Activated T-cell treated with anti-CD3 and anti-CD28 coated beads for 24 hours (primary cell): ENCODE measurements at places on chromosomes 1 and 21.

DNA sequence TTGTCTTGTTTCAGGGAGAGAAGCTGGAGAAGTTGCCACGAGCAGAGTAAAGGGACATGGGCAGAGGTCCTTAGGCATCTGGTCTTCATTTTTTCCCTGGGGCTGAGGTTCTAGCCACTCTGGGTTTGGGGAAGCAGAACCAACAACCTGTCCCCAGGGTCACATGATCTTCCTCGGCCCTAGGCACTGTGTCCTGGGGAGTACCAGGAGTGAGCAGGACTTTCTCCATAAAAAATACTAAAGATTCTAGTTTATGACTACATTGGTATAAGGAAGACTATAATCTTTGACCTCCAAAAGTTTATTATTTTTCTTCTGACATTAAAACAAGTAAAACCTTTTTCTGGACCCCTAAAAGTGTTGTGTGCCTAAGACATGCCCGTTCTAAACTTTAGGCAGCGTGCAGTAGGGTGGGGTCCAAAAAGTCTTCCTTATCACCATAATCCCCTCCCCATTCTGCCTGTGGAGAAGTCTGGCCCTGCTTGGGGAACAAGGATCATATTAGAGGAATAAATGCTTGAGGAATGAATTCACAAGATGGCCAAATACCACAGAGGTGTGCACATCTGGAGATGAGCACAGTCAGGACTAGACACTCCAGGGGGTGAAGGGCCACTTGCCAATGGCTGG, 19.3 kb upstream of the IGSF3 start:
- no peak for DNase-seq

GRCh38 chr1:29525941-29526340, 289.6 kb downstream of the PTPRU start:
- DNase-seq, result no peak

DNA sequence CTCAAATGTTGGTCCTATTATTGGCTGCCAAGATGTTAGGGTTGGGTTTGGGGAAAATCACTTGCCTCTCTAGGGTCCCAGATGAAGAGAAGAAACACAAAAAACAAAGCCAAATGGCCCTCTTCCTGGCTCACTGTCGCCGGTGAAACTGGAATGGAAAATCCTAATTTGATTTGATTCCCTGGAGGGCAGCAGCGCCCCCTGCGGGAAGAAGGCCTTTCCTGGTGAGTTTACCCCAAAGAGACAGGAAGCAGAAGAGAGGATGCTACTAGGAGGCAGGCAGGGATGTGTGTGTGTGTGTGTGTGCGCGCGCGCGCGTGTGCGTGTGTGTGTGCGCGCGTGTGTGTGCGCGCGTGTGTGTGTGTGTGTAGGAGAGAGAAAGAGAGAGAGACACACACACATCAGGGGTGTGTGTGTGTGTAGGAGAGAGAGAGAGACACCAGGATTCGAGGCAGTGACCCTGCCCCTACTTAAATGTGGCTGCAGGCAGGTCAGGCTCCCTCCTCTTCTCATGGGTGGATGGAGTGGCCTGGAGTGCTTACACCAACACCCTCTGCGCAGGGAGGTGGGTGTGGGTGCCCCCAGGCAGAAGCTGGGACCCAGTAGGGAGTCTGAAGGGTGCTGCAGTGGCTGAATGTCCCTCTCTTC, 3.1 kb upstream of the SELENON start:
- DNase-seq, result peak; percentile 74

DNA sequence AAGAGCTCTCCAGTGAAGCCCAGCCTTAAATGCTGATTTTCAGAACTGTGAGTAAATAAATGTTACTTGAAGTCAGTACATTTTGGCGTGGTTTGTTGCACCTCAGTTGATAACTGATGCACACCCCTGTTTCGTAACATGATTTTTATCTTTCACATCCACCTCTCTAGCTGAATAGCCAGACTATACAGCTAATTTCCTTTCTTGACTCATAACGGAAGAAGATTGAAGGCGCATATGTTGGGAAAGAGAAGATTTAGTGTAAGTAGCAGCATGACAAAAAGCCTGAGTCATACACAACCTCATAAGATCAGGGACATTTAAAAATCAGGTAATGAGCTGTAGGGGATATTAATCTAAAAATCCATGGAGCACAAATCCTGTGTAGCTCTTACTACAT, 716.2 kb upstream of the ZP4 start:
- DNase-seq, result no peak

DNA sequence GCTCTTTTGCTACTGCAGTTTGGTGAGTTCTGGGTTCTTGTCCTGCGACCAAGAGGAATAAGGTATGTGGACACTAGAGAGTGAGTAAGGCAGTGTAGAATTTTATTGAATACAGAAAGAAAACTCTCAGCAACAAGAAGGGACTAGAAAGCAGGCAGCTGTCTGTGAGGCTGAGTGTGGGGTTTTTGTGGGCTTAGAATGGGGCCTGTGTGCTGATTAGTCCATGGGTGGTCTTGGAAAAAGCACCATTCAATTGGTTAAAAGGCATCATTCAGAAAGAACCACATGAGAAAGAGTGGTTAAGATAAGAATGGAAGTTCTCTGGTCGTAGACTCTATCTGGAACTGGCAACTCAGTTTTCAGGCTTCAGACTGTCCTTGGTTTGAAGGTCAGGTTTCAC, 298.8 kb downstream of the TGFB2 start:
- DNase-seq, result no peak

GRCh38 chr1:115546846-115547245, 94.9 kb upstream of the VANGL1 start:
- DNase-seq, result no peak

DNA sequence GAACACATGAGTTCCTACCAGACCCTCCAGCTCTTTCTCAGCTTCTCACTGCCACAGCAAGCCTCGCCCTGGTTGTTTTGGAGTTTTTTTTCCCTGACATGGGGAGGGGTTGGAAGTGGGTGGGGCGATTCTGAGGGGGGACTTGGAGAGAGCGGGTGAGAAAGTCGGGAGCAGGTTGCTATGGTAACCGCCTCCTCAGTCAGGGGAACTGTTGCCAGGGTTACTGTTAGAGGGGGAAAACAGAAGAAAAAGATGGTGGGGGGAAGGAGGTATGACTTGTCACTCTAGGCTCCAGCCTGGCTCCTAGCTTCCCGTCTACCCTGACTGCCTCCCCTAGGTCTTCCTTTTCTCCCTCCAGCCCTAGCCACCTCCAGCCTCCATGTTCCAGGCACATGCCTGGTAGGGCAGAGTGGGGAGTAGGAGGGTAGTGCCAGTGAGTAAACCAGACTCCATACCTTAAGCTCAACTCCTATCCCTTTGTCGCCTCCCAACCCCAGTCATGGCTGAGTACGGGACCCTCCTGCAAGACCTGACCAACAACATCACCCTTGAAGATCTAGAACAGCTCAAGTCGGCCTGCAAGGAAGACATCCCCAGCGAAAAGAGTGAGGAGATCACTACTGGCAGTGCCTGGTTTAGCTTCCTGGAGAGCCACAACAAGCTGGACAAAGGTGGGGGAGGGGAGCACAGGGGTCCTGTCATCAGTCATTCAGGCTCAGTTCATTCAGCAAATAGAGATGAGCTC, 6.0 kb downstream of the PEA15 start:
- no peak for DNase-seq

- DNase-seq, result no peak
Observed at GRCh38 chr1:19678493-19678892, 13.8 kb downstream of the HTR6 start.

GRCh38 chr1:12275370-12275769, 45.5 kb downstream of the VPS13D start:
- DNase-seq, result peak; percentile 33

DNA sequence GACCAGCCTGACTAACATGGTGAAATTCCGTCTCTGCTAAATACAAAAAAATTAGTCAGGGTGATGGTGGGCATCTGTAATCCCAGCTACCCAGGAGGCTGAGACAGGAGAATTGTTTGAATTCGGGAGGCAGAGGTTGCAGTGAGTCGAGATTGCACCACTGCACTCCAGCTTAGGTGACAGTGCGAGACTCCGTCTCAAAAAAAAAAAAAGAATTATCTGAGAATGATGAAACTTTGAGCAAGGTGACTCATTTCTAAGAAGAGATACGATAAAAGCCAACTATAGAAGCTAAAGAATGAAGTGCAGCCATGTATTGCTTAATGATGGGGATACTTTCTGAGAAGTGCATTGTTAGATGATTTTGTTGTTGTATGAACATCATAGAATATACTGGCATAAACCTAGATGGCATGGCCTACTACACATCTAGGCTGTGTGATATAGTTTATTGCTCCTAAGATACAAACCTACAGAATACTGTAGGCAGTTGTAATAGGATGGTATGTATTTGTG, 64.7 kb downstream of the SNRPE start:
- no peak for DNase-seq

DNA sequence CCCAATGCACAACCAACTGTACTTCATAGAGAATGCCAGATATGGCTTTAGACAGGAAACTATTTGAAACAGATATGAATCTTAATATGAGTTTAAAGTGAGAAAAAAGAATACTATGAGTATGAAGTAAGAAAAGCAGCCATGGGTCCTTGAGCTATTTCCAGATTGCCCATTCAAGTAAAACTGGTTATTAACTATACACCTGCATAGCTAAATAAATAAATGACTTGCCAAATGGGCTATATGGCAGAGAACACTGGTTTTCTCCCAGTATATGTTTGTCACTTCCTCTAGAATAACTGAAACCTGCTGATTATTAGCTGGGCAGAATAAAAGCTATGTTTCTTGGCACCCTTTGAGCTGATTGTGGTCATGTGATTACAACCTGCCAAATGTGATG, 17.0 kb upstream of the CD1C start:
- no peak for DNase-seq

- DNase-seq, result peak; percentile 10
Observed at GRCh38 chr1:232628335-232629249, 1.3 kb downstream of the SIPA1L2 start.

DNA sequence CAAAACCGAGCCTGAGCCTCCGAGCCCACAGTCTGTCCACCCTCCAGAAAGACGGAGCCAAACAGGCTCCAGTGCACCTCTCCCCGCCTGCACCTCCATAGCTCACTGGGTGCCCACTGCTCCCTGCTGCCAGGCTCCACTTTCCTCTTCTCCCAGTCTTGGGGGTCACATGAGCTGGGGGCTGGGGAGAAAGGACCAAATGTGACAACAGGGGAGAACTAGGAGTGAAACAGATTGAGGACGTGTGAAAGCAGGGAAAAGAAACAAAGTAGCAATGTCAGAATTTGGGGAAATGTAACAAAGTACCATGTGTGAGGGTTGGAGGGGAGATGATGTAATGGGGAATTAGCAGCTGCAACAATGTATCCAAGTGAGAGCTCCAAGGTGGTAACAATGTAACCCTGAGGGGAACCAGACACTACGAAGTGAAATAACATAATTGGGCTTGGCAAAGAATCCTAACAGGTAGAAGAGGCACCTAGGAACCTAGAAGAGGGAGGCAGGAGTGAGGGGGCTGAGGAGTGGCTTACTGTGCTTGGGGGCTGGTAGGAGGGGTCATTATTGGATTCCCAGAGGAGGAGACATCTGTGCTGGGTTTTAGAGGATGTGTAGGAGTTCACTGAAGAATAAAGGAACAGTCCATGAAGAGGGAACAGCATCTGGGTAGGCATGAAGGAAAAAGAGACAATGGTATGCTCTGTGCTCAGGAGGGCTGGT, 12.5 kb downstream of the SDC3 start:
- DNase-seq, result no peak

GRCh38 chr1:156251527-156251926, 3.7 kb upstream of the PAQR6 start:
- no peak for DNase-seq

DNA sequence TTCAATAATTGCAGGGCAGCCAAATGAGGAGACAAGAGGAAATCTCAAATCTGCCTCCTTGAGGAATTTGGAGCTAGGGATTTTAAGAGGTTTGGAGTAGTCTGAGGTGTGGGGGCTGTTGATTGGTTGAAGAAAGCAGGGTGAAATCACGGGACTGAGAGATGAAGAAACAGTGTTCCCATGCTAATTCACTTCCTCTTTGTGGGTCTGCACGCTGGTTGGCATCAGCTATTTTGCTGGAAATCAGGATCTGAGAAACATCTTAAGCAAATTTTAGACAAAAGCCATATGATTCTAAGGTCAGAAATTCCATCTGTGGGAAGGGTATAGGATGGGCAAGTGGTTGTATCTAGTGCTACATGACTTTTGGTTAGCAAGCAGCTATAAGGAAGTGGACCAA, 107.1 kb upstream of the PAXBP1 start:
- no peak for DNase-seq

GRCh38 chr1:243903895-243904294, 53.9 kb upstream of the AKT3 start:
- DNase-seq, result no peak

DNA sequence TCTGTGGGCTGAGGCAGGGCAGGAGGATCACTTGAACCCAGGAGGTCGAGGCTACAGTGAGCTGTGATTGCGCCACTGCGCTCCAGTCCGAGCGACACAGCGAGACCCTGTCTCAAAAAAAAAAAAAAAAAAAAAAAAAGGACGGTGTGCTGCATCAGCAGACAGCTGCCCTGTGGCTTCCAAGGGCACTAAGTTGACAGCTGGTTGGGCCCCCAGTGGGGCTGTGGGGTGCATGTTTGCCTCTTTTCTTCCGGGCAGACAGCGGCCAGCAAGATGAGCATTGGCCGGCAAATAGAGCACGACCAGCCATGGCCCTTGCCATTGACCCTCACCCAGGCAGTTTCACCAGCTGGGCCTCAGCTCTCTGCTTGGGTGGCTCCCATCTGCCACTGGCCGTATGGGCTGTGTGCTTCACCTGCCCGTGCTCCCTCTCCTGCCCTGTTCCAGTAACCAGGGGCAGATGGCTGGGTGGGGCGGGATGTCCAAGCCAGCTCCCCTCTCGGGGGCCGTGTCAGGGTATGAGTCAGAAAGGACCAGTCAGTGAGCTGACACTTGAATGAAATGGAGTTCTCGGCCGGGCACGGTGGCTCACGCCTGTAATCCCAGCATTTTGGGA, 12.3 kb upstream of the SLC25A34 start:
- DNase-seq, result no peak

DNA sequence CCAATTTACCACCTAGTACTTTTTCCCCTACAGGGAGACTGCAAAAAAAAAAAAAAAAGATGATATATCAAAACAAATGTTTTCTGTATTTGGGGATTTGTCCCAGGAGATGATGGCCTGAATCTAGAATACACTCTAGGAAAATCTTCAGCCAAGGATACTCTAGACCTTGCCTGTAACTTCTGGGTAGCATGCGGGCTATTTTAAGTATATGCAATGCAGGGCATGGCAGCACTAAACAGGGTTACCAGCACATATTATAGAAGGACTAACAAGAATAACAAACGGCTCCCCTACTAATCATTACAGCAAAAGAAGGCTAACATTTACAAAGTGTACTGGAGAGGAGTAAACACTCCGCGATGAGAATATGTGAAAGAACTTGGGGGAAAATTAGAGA, 109.6 kb downstream of the GPATCH2 start:
- DNase-seq, result no peak

DNA sequence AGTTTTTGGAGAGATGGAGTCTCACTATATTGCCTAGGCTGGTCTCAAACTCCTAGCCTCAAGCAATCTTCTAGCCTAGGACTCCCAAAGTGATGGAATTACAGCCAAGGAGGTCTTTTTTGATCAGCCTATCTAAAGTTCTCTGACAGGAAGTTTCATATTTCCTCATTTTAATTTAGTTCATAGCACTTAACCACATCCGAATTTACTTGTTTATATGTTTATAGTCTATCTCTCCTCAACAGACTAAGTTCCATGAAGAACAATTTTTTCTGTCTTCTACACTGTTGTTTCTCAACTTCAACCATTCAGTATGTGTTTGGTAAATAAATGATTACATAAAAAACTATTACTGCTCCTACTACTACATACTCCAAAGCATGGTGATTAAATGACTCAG, 47.9 kb downstream of the GON4L start:
- DNase-seq, result no peak

GRCh38 chr1:30657131-30658013, 66.0 kb downstream of the MATN1 start:
- DNase-seq, result no peak

GRCh38 chr1:53112861-53113260, 29.6 kb downstream of the SLC1A7 start:
- no peak for DNase-seq
